ENCODE measurements at places on chromosomes 4 and X.

DNA sequence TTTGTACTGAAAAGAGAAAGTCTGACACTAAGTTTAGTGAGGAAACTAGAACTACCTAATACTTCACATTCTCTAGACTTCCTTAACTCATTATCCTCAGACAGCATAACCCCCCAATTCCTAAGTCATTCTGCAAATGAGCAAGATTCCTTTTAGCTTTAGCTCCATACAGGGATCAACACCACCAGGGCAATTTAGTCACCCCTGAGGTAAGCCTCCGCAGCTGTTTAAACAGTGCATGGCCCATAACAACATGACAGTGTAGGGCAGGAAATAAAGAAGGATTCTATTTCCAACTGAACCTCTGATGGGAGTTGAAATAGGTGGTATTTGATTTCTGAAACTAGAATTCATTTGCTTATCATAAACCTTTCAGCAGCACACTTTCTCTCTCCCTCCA, 112.8 kb upstream of the DKK2 start:
- DNase-seq, result no peak

GRCh38 chrX:7223271-7223670, 75.3 kb upstream of the PUDP start:
- no peak for DNase-seq

DNA sequence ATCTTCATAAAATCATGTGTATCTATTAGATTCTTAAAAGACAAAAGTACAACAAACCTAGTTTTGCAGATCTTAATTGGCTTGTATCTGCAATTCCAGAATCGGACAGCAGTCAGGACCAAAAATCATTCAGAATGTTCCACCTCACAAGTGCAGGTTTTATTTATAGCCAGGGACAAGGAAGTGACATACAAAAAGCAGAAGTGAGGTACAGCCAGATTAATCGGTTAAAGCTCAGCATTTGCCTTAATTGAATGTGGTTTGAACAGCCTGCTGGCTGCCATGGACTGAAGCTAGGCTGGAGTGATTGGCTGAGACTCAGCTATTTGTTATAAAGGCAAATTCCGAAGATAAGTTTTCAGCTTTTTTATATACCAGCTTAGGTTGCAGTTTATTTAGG, 932.6 kb downstream of the C4orf33 start:
- DNase-seq, result no peak

DNA sequence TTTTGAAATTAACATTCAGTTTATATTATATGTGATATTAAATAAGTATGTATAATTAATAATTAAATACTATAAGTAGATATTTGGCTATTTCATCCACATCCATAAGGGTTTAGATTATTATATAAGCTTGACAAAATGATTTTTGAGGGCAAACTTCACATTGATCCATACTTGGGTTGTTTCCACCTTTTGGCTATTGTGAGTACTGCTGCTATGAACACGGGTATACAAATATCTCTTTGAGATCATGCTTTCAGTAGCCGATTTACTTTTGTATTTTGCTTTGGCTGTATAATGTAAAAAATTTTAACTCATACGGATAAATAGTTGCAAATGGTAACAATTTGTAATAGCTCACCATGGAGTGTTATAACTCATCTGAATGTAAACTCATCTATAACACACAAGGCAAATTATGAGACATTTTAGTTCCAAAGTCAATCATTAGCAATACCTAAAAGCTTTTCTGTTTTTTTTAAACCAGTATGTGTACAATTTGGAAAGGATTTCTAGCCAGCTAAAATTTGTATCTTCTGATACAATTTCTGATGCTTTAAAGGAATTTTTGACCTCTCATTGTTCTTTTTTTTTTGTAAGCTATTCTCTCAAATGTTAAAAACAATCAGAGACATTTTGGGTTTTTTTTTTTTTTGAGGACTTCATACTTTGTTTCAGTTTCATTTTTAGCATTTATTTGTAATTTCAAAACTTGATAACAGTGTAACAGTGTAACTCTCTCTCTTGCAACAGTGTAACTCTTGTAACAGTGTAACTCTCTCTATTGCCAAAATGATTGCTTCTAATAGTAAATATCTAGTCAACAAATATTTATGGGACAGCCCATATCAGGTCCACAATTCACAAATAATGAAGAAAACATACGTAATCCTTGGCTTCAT, 51.8 kb upstream of the ARX start:
- no peak for DNase-seq

GRCh38 chr4:3031357-3032082, 42.8 kb downstream of the HTT-AS start:
- DNase-seq, result no peak

DNA sequence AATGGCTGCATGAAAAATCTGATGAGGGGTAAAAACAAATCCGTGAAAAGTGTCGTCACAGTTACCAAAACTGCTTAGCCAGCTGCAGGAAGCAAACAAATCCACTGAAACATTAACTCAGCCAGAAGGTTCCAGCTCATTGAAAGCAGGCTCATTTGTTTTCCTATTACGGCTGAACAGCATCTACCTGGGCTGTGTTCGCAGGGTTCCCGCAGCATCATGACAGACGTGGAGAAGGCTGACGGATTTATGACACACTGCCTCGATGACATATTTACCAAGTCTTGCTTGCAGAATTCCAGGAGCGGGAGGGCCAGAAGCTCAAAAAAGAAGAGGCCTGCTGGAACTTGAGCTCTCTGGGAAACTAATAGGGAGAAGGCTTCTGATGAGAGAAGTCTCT, 781.1 kb downstream of the RAB28 start:
- DNase-seq, result no peak

GRCh38 chr4:19478791-19479190, 772.9 kb upstream of the SLIT2 start:
- no peak for DNase-seq

- no peak for DNase-seq
Observed at GRCh38 chr4:154593868-154594267, 3.3 kb upstream of the FGA start.

Measured in erythroblast (primary cell).